ENCODE measurements at places on chromosomes 16 and 17. TPM values are rescaled to one million over a fixed set of nuclear protein-coding genes. Genes with fewer than 3 reads are reported as not detected.

Gene KRT23
- not detected for total RNA-seq

Gene AFMID
- total RNA-seq, result 85.8 TPM

Gene CRHR1
- total RNA-seq, result 0.86 TPM

Gene ABCC6
- 4.8 TPM for total RNA-seq

Gene SBK1
- total RNA-seq, result 11.7 TPM

Gene NTN1
- total RNA-seq, result 0.60 TPM

Gene YWHAE
- total RNA-seq, result 2,297 TPM

Gene CTRL
- total RNA-seq, result 2.7 TPM

Gene ACSM5
- 0.25 TPM for total RNA-seq

Gene SHISA9
- total RNA-seq, result not detected

All from cardiac muscle cell (in vitro differentiated cells and primary cell).